ENCODE measurements at places on chromosomes 11 and 22.
A peak's percentile ranks its signal among the peaks of the same experiment; 100 is the strongest.

DNA sequence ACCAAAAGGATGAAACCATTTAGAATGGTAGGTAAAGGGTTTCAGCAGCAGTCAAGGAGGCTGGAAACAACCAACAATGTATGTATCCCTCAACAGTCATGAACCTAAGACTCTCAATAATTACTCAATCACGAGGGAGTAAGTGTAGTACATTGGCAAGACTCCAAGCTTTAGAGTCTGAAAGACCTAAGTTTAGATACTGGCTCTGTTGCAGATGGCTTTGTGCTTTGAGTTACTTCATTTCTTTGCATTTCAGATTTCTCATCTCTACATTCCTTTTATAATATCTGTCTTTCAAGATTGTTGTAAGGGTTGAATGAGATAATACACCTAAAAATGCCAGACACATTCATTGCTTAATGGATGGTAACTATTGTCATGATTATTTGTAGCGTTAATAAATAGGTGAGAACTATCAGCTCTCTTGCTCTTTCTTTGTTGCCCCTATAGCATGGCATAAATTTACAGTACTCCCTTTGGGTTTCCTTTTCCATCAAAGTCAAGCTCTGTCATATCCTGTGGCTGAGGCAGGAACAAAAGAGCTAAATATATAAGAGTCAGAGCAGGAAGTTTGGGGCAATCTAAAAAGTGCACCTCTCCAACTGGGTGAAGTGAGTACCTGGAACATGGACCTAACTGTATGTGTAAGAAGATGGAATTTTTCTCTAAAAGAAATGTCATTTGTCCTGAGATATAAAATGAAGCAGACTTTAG lies 228.2 kb upstream of the ZC3H12C start:
- DNase-seq = no peak

- DNase-seq = peak; percentile 39
These were observed 14.3 kb upstream of the TOLLIP start for GRCh38 chr11:1323774-1324173.

DNA sequence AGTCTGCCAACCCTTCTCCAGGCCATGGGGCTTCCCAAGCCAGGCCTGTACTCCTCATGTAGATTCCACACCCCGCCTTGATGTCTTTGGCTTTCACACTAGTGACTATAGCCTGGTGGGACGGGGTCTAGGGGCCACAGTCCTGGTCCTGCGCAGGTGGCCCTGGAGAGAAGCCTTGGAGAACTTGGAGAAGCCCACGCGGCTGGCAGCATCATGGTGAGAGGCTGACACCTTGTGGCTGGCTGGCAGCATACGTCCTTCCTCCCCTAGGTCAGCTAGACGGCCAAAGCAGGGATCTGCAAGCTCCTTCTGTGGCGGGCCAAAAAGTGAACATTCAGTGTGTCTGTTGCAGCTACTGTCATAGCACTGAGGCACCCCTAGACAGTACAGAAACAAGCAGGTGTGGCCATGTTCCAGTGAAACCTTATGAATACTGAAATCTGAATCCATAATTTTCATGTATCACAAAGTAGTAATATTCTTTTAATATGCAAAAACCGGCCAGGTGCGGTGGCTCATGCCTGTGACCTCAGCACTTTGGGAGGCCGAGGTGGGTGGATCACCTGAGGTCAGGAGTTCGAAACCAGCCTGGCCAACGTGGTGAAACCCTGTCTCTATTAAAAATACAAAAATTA lies 42.0 kb downstream of the FAM83F start:
- peak; percentile 48 for DNase-seq

- no peak for DNase-seq
These were observed 12.3 kb downstream of the PDGFD start for GRCh38 chr11:104151404-104152204.

DNA sequence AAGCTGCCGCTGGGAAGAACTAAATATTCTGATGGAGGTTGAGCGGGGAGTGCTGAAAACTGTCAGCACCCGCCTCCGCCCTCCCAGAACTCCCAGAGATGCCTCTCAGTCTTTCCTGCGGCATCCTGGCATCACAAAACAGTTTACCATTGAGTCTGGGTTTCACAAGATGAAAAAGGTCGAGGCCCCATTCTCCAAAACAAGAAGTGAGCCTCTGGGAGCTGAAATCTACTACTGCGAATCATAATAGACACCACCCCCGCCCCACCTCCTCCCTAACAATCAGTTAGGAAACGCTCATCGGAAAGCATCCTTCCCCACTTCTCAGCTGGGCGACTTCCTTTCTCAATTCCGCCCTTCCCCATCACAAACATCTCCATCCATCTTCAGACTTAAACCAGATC lies 1.0 kb downstream of the SUN2 start:
- DNase-seq = no peak

GRCh38 chr11:115364896-115365295 lies 139.3 kb downstream of the CADM1 start:
- no peak for DNase-seq

DNA sequence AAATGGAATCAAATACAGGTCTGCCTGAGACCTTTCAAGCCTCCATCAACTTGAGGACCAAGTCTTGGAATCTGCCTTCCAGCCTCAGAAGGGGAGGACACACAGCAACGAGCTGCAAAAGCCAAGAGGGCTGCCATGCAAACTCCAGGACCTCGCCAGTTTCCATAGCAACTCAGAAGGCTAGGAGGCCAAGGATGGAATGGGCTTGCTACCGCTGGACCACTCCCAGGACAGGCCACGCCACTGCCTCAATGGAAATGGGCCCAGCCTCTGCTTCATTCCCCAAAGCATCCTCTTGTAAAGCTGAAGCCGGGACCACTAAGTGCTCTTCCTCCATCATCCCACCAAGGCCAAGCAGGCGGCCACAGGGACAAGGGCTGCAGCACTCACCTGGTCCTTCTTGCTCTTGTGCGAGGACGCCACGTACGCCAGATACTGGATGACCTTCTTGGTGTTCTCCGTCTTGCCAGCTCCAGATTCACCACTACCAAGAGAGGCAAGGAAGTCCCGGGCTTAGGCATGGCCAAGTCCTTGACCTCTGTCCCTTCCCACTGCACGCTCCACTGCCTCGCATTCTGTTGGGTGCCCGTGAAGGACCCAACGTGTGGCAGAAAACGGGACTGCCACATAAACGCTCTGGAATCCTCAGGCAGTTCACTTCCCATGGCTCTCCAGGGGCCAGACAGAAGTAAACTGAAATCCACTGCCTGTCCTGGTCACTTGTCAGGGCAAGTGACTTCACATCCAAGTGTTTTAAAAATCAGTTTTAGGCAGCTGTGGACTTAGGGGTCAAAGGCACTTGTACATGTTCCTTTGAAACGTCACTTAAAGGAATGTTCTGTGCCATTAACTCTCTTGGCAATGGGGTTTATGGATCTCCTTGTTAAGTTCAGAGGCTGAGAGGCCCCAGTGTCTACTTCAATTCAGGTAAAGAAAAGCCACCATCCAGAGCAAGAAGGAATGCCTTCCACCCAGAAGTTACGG lies 61.3 kb downstream of the MYH9 start:
- no peak for DNase-seq

- no peak for DNase-seq
These were observed 5.1 kb upstream of the INTS4 start for GRCh38 chr11:77999446-78000030.

DNA sequence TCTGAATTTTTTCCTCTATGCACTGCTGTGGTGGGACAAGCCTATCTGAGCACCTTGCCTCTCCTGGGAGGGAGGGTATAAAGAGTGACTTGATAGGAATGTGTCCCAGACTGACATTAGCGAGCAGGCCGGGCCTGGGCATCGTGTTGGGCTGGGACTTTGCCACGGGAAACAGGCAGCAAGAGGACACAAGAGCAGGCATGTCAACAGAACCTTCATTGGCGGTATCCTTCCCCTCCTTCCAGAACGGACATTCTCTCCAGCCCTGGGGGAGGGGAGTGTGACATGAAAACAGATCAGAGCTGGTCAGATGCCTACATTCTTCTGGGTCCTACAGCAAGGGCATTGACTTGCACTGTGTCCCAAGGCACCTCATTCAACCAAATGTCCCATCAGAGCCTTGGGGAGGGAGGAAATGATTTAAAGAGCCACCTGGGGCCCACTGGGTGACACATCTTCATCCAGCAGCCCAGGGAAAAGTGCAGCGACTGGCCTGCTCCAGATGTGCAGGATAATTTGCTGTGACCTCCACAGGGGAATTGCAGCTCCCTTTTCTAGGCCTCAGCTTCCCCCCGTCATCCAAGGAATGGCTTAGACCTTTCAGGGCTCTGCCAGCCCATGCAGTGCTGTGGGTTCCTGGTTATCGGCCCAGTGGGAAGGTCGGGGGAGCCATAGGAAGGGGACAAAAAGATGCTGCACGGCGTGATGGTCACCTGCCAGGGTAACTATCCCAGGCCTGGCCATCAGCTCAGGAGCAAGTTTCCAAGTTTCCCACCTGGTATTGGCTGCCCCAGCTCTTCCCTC lies 21.8 kb upstream of the UVRAG start:
- no peak for DNase-seq

GRCh38 chr11:35373284-35373933 lies 45.9 kb downstream of the SLC1A2 start:
- DNase-seq = no peak

- DNase-seq = no peak
These were observed 67.3 kb downstream of the RSF1 start for GRCh38 chr11:77753230-77753629.
